Activated CD8-positive, alpha-beta memory T cell treated with anti-CD3 and anti-CD28 coated beads for 24 hours (primary cell): ENCODE measurements at places on chromosomes 2 and 18.

GRCh38 chr2:217445723-217446122, 557.1 kb downstream of the TNS1 start:
- DNase-seq = no peak

DNA sequence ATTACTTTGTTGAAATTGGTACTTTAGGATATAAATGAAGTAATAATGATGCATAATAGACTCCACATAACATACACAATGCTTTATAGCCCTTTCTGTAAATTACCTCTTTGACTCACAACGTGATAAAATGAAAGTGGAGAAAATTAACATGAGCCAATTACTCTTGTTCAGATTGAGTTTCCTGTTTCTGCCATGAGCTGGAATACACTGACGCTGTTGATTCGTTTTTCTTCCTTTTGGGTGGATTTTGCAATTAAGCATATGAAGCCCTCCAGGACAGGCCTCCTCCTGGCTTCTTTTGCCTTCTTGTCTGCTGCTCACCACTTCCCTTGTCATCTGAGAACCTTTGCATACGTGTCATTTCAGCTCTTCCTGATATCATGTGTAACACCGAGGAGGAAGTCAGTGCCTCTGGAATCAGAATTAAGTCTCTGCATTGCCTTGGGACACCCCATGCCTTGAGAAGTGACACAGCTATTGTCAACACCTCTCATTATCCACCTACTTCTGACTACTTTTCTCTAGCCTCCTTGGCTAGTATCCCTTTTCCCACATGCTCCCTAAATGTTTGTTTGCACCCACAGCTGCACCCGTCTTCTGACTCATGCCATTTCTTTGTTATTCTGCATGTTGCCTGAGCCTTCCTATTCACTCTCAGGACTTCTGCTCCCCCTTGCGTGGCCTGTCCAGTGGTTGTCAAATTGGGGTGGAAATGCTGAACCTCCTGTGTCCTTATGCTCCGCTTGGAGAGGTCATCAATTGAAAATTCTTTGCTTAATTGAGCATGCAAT, 134.1 kb downstream of the FMNL2 start:
- no peak for DNase-seq

DNA sequence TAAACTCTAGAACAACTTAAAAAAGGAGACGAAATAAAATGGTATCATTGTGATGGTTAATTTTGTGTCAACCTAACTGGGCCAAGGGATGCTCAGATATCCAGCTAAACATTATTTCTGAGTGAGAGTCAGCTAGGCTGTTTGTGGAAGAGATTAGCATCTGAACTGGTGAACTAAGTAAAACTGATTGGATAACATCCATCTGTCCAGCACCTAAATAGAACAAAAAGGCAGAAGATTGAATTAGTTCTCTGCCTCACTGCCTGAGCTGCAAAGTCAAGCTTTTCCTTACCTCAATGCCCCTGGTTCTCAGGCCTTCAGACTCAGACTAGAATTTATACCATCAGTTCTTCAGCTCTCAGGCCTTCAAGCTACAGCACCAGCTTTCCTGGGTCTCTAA, 30.0 kb downstream of the PPP3R1 start:
- DNase-seq = no peak

DNA sequence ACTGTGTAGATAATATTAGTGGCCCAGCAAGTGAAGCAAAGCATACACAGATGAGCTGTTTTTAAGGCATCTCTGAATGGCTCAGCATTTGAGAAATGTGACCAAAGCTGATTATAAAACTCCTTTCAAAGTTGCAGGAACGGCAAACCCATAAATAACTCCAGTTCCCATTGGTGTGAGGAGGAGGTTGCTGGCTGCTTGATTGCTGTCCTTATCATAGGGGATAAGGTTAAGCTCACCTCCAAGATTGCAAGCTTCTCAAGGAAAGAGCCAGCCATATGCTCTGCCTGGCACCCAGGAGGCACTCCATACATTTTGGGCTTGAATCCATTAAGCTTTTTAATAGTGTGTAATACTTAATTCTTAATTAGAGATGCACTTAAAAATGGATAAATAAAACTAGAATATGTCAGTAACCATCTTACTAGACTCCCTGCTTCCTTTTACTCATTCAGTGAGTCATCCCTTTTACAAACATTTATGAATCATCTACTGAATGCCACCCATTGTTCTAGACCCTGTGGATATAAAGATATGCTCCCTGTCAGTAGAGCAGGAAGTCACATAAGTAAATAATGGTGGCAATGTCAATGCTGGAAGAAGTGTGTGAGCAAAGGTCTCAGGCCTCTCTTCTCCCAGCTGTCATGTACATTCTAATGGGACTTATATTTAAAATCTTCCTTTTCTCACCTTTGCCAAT, 99.3 kb downstream of the SPATS2L start:
- no peak for DNase-seq

DNA sequence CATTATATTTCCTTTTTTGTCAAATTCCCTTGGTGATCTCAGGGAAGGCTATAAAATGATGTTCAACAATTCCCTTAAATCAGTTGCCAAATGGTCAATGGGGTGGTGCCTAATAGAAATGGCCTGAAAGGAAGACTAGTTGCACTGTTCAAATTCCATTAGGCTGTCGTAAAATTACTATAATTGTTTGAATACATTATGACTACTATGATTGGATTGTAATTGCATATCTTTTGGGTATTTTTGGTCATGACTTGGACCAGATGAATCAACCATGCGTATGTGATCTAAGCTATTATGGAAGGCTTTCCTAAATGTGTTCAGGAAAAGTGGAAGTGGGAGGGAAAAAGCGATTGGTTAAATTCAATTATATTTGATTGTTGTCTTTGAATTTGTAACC, 41.3 kb upstream of the KCNE4 start:
- no peak for DNase-seq

DNA sequence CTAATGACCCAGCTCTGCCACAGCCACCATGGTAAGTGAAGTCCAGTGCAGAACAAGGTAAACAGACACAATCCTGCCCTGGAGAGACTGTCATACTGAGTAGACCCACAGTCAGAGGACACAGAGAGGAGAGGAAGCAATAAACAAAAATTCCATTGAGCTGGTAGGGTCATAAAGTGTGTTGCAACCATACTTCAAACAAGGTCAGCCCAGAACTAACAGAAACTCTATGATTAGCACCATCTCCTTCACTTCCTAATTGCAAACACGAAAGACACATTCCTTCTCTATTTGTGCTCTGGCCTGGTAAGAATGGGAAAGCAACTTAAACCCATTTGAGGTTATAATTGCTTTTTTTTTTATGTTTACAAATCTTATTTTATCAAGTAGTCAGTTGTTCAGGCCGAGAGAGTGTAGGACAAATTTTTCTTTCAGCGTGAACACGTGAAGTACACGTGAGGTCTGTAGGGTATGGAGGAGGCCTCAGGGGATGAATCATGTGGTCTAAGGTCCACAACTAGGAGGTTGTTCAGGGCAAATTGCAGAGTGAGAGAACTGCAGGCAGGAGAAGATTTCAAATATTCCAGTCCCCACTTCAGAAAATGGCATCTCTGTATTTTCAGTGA, 71.4 kb upstream of the GLS start:
- no peak for DNase-seq

GRCh38 chr2:208674919-208675318, 268.3 kb downstream of the PTH2R start:
- DNase-seq = no peak

- DNase-seq = no peak
Observed at GRCh38 chr2:144382849-144383248, 137.1 kb downstream of the ZEB2 start.

DNA sequence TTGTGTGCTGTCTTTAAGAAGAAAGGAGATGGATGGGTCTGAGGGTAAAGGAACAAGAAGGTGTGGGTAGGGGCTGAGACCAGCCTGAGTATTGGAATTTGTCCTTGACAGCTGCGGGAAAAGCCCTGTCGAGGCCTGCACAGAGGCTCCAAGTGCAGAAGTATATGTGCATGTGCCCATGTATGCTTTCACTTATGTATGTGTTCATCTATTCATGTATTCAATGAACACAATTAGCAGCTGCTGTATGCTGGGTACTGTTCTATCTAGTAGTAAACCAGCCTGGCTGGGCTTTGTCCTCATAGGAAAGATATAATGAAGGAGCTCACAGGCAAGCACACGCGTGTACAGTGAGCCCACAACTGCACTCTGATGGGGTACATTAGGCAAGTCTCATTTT, 181.4 kb downstream of the CALCRL start:
- DNase-seq = no peak

GRCh38 chr2:64094663-64095382, 49.4 kb downstream of the PELI1 start:
- DNase-seq = no peak

DNA sequence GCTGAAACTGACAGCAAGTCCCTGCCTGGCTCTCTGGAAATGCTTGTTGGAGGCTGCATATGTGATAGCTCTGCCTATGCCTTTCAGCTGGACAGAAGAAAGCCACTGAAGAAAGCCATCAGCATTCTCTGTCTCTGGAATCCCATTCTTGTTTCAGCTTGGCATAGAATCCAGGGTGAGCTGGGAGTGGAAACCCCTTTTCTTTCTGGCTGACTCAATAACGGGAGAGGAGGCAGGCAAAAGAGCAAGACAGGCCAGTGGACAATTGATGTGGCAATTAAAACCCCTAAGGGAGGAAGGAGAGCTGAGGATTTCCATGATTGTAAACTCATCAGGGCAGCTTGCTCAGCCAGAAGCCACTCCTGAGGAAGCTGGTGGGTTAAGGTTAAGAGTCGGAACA, 208.1 kb downstream of the CLIP4 start:
- DNase-seq = no peak

DNA sequence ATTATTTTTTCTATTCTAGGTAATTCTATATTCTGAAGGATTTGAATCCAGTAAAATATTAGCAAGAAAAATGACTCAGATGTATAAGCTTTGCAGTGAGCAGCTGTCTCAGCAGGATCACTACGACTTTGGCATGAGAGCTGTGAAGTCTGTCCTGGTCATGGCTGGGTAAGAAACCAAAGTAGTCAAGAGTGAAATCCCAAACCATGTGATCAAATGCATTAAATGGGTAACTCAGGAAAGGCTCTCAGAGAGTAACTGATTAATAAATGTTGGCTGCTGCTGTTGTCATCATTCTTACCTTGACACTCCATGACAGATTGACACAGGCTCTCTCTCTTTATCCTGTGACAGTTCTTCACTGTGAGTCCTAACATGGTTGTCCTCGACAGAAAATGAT, 124.1 kb downstream of the DNAH6 start:
- DNase-seq = no peak
